MV-4-11 (cell line): ENCODE measurements at places on chromosomes 3 and 15.

DNA sequence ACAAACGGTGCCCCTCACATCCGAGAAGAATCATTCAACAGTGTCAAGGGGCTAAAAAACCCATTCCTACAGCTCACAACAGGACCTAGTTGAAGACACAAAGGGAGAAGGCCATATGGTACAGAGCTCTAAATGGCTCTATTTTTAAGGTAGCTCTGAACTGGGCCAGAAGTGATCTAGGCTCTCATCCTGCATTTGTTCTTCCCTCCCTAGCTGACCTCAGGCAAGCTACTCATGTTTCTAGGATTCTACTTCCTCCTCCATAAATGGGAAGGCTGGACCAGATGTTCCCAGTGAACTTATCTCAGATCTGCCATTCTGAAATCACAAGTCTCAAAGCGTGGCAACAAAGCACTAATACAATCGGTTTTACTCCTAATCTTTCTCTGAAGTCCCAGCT lies 62.3 kb downstream of the CPNE4 start:
- DNase-seq, result no peak

DNA sequence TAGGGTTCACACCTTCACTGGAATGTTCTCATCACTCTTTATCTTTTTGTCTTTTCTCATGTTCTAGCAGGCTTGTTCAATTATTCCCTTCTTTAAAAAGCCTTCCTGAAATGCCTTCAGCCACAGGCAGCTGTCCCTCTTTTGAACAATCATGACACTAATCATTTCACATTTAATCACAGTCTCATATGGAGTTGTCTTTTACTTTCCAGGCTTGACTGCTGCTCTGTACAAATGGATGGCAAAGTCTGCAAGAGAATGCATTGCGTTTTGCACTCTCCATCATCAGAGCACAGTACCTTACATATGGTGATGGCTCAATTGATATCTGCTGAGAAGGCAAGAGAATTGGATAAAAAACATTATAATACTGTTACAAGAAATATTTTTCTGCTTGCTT lies 529.8 kb downstream of the DIPK2A start:
- no peak for DNase-seq

GRCh38 chr3:8986741-8987140 lies 23.5 kb upstream of the RAD18 start:
- DNase-seq, result no peak

- no peak for DNase-seq
Measured at GRCh38 chr3:128318275-128318941, 148.3 kb downstream of the DNAJB8 start.

- peak; percentile 44 for DNase-seq
Measured at GRCh38 chr3:192917404-192918274, at the start of gene MB21D2. Gene MB21D2 (minus strand): TSS chr3:192917856. CDS start chr3:192917840, 16 bp downstream.

DNA sequence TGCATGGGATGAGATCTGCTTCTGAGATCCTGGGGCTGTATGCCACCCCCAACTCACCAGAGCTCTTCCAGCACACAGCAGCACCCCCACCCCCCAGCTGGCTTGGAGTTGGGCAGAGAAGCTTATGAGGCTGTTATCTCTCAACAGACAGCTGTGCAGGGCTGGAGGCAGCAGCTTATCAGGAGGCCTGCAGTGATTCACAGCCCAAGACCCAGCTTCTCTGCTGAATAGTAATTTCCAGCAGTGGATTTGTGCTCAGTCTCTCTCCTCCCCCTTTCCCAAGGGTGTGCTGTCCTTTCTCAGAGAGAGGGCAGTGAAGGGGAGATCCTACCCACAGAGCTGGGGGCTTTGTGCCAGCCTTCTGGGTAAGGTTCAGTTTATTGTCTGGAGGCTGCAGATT lies 2.1 kb downstream of the RPP25 start:
- DNase-seq, result no peak

DNA sequence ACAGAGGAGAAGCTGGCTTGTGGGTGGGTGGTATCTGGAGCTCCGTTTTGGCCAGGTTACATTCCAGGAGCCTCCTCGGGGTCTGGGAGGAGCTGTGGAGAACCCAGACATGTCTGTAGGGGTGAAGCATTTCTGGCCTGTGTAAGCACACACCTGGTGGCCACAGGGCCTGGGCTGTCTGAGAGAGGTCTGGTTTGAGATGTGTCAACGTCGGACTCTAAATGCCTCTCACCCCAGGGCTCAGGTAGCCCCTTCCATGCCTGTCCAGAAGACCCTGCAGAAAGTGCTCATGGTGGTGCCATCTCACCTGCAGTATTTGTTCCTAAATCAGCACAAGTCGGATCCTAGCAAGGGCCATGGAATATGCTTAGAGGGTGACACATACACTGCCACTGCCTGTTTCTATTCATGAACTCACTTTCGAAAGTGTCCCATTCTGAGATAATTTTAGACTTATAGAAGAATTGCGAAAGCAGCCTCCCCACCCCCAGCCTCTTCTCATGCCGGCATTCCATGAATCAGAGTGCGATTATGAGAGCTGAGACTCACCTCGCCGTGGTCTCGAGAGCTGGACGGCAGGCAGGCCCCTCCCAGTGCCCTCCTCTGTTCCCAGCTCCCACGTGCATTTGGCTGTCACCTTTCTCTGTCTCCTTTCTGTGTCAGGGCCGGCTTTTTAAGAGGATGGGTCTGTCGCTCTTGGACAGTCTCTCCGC lies 63.7 kb downstream of the KLF15 start:
- DNase-seq, result peak; percentile 70

- peak; percentile 99 for DNase-seq
Measured at GRCh38 chr3:75180235-75180944, 483.7 kb upstream of the FRG2C start.

DNA sequence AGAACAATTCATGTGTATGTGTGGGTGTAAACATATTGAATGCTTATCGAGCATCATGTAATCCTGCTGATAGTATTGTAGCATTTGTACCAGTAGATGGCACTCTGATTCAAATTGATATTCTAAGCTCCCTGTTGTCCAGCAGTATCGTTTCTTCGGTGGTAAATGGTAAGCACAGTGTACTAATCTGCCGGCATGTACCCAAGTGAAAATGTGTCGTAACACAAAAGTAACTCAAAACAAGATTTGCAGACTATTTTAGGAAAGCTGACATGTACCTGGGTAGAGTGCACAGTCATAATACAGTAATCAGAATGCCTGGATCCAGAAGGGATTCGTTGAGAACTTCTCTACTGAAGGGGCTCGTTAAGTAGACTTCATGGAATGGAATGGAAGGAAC lies 31.7 kb upstream of the MNS1 start:
- DNase-seq, result peak; percentile 64

DNA sequence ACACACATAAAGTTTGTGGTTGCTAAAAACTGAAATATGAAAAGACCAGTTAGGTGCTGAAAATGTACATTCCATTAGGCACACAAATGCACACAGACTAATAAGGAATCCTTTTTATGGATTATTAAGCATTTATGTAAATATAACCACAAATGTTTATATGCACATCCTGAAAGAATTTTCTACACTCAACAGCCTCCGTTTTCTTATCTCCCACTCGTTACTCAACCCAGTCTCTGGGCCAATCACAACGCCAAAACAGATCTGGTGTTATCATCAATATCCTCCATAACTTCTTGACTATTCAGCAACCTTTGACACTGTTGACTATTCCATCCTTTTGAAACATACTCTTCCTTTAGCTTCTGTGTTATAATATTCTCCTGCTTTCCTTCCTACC lies 136.4 kb downstream of the ATP8B4 start:
- DNase-seq, result no peak

DNA sequence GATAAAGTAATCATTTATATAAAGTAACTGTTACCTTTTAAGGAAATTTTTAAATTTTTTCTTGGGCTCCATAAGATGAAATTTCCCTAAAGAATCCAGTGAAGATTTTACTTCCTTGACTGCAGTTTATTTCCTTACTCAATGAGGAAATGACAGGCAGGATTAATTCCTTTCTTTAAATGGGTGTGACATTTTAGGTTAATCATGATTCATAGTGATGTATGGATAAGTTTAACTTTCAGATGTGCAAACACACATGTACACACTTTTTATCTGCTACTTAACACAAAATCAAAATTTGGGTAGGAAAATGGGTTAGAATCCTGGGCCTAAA lies 11.2 kb upstream of the LEO1 start:
- DNase-seq, result no peak

GRCh38 chr3:869734-870133 lies 223.1 kb upstream of the CNTN6 start:
- DNase-seq, result no peak

DNA sequence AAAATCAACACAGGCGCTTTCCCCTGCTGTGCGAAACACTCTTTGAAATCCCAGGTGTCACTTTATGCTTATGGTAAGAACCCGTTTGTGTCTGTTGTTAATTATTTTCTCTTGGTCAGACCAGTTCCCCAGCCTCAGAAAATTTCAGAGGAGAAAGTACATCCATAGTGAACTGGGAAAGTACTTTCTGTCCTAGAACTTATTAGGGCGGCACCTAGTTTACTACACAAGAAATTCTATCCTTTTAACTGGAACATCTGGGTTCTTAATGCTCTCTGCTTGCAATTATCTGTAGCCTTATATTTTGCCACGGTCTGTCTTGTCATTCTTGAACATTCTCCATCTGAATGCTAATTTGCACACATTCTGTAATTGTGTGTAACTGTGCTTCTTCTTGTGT lies 215.0 kb downstream of the PTPRG start:
- no peak for DNase-seq

- DNase-seq, result no peak
Measured at GRCh38 chr3:79211586-79212359, 556.0 kb downstream of the ROBO1 start.

GRCh38 chr15:98292442-98293240 lies 332.1 kb downstream of the ARRDC4 start:
- DNase-seq, result peak; percentile 18

DNA sequence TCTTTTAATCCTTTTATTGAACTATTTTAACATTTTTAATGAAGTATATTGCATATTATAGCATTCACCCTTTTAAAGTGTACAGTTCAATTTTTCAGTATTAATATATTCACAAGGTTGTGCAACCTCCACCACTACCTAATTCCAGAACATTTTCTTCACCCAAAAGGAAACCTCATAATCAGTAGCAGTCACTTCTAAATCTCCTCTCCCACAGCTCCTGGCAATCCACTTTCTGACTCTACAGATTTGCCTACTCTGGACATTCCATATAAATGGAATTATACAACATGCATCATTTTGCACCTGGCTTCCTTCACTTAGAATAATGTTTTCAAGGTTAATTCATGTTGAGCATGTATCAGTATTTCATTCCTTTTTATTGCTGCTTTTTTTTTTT lies 55.0 kb upstream of the HRH1 start:
- no peak for DNase-seq

DNA sequence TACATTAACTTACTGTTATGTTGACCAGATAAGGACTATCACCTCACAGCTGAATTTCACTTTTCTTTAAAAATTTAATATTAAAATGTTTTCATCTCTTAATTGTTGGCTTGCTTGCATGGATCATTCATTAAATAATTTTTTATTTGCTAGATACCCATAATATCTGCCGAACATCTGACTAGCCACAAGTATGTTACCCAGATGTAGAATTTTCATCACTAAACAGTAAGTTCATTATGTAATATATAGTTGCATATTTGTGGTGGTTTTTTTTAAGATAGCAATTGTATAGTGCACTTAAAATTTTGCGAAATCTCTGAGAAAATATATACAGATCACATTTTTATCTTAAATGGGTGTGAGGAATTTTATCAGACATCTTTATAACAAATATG lies 190.4 kb downstream of the MBNL1 start:
- DNase-seq, result no peak

DNA sequence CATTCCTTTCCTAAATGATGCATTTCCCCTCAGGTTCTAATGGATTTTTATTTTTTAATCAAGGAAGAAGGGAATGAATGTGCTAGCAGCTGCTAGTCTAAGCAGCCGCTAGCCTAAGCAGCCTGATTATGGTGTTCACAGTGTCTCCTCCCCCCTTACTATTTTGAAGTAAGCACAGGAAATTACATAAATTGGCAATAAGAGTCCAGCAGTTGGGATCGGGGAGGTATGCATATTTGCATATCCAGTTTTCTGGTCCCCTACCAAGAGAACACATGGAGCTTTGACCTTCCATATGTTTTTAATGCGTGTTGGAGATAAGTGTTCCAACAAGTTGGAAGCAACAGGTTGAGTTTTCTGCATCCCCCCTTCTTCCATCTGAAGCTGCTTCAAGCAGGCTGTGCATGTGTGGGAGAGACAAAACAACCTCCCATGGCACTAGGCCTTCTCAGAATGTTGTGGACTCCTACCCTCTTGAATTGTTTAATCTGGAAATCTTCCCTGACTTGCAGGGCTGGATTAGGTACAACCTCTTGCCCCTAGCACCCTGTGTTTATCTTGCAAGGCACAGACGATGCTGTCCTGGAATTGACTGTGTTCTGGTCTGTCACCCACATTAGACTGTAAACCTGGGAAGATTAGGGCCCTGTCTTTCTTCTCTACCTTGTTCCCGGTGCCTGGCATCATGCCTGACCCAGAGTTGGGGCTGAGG lies 124.8 kb upstream of the LRIG1 start:
- no peak for DNase-seq

- no peak for DNase-seq
Measured at GRCh38 chr3:73540969-73541740, 83.6 kb downstream of the PDZRN3 start.

DNA sequence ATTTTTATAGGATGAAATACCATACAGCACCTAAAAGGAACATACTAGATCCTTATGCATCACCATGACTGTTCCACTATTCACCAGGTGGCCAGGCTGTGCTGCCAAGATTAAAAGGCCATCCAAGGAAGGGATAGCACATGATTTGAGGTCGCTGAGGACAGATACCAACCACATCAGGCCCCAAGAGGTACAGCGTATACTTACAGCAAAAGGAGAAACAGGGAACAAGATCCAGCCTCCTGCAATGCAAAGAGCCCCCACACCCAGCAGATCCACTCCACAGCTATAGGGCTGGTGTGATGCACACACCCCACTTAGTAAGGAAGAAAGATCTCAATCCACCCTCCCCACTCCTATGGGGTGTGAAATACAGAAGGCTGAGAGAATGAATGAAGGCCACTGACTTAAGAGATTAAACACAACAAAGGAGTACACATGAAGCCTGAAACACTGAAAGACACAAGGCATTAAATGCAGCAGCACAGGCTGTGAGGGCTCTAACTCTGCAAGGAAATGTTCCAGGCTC lies 32.0 kb upstream of the ZNF445 start:
- DNase-seq, result no peak

DNA sequence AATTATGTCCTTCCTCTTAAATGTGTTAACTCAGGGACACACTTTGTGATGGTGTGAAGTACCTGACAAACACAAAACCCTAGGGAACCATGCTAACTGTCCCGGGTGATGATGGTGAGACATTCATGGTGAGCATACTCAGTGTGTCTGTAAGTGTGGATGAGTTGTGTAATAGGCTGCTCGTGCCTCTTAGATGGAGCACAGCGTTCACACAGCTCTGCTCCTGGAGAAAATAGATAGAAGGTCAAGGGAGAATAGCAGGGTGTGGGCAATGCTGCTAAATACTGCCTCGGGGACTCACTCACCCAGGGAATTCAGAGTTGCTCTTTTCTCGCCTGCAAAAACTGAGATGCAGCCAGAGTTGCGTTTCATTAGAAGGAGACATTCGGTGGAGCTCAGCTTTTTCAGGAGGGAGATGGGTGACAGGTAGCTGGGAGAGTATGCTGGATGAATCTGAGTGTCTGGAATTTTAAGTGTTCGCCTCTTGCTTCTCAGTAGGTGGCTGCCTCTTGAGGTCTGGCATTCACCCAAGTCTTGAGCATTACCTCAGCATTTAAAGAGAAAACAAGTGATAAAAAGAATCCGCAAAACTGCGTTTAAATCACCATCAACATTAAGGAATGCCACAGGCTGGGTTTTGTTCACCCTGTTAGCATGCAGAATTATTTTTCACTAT lies 813.2 kb downstream of the AGBL1 start:
- DNase-seq, result no peak

GRCh38 chr15:33131552-33132232 lies 62.8 kb downstream of the FMN1 start:
- no peak for DNase-seq
